ENCODE measurements at places on chromosomes 7 and 10.

DNA sequence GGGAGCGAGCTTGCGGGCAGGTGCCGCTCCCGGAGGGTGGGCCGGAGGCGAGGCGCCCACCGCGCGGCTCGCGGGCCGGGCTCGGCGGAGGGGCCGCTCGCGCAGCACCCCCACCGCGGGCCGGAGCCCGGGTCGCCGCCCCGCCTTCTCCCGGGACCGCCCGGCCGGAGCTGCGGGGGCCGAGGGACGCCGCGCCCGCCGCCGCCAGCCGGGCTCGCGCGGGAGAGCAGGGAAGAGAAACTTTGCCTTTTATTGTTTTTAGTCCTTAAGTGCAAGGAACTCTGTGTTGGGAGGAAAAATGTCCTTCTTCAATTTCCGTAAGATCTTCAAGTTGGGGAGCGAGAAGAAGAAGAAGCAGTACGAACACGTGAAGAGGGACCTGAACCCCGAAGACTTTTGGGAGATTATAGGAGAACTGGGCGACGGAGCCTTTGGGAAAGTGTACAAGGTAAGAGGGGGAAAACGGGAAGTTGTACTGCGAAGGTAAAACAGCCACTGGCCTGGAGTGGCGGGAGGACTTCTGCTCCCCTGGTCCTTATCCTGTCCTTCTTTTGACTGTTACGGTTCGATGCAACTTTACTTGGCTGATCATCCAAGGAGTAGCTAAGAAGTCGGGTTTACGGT is 620 bp downstream of the SLK start:
- no peak for DNase-seq

DNA sequence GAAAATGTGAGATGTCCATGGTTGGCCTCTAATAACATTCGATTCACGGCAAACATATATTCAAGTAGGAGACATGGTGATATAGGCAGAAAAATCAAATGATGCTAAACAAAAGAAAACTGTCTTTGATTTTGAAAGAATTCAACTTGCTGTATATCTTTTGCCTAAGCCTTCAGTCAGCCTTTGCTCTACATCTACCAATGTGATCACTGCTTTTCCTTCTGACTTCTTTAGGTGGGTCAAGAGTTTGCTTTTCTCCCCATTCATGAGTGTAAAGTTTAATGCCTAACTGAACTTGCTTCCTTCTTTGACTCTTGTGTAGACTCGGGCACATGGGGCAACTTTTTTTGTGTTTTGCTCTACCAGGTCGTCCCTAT is 417 bp upstream of the HIF1AN start:
- no peak for DNase-seq

DNA sequence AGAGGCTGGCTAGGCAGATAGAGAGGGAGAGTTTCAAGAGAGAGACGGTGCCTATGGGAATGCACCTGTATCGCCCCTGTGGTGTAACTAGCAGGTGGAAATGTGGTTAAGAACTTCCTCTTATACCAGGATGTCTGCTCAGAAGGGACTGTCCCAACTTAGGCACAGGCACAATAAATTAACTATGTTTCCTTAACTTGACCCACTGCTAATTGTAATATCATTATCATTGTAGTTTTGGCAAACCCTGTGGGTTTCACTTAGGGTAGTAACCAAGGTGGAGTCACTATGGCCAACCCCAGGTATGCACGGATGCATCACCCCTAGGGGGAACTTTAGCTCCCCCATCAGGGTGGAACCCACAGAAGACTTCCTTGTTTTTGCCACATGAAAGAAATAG is 455.7 kb downstream of the DGKB start:
- DNase-seq, result no peak

DNA sequence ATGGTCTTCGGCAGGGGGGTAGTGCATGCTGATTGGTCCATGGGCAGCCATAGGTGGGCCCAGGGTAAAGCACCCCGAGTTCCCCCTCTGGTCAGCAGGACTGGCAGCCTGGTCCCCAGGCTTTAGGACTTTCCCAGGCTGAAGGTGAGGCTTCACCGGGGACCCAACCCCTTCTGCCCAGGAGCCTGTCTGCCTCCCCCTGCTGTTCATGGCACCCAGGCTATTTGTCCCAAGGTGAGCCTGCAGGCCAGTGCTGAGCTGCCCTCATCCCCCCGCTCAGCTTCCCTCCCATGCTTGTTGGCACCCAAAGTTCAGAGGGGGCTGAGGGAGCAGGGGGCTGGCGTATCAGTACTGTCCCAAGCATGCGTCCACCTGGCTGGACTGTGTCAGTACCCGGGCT is 38.5 kb upstream of the ZNRF2 start:
- DNase-seq, result no peak

- DNase-seq, result no peak
Observed at GRCh38 chr10:103708627-103709288, 146.6 kb downstream of the SH3PXD2A start.

- no peak for DNase-seq
Observed at GRCh38 chr10:79243181-79244067, 103.8 kb upstream of the PPIF start.
